Adipose tissue (tissue), 3 donors: ENCODE measurements at places on chromosomes 7 and 10. TPM values are rescaled to one million over a fixed set of nuclear protein-coding genes. Genes with fewer than 3 reads are reported as not detected.

WEE2 gene
- polyA plus RNA-seq: not detected

SPACDR gene
- polyA plus RNA-seq: 0.28 TPM

SPDYE1 gene
- 0.03 TPM for polyA plus RNA-seq

IFIT1B gene
- polyA plus RNA-seq: not detected

CALHM3 gene
- polyA plus RNA-seq: 0.37 TPM

RAPGEF5 gene
- polyA plus RNA-seq: 18.0 TPM

CYP2C9 gene
- polyA plus RNA-seq: 1.7 TPM

FOXI2 gene
- 0.12 TPM for polyA plus RNA-seq

KCP gene
- 0.26 TPM for polyA plus RNA-seq

MYO3A gene
- not detected for polyA plus RNA-seq

SPDYE2B gene
- polyA plus RNA-seq: not detected

CPA4 gene
- 0.98 TPM for polyA plus RNA-seq
